ENCODE measurements at places on chromosomes 12 and 14.

GRCh38 chr12:101087920-101088319 lies 122.1 kb downstream of the SLC5A8 start:
- no peak for DNase-seq

DNA sequence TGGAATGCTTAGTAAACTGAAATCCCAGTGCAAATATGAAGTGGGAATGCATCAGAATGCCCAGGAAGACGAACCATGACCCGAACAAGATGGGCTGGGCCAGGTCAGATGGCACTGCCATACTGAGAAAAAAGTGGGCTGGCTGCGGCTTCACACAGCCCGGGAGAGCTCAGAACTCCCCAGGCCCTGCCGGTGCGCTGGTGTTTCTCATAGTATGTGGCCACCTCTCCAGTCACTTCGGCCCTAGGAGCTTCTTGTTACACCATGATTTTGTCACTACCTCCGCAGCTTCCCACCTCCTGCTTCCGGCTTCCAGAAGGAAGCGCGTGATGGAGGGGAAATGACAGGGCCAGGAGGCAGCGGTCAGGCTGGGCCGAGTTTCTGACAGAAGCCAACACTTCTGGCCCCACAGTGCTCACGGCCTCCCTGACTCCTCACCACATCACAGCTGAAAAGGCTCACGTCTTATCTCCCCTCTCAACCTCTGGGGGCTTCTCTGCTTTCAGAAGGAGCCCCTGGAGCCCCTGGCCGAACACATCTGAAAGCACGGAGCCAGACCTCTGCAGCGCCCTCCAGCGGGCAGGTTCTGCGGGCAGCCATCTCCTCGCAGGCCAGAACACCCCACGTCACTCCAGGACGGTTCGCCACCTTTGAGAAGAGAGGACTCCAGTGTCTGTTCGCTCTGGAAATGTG lies 30.7 kb downstream of the DAD1 start:
- DNase-seq: peak; percentile 86

DNA sequence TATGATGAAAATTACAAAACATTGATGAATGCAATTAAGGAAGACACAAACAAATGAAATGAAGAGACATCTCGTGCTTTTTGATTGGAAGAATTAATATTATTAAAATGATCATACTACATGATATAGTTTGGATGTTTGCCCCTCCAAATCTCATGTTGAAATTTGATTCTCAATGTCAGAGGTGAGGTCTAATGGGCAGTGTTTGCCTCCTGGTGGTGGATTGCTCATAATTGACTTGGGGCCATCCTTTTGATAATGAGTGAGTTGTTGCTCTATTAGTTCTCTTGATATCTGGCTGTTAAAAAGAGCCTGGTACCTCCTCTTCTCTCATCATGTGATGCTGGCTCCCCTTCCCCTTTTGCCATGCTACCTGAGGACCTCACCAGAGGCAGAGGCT lies 56.7 kb downstream of the CD163L1 start:
- no peak for DNase-seq

DNA sequence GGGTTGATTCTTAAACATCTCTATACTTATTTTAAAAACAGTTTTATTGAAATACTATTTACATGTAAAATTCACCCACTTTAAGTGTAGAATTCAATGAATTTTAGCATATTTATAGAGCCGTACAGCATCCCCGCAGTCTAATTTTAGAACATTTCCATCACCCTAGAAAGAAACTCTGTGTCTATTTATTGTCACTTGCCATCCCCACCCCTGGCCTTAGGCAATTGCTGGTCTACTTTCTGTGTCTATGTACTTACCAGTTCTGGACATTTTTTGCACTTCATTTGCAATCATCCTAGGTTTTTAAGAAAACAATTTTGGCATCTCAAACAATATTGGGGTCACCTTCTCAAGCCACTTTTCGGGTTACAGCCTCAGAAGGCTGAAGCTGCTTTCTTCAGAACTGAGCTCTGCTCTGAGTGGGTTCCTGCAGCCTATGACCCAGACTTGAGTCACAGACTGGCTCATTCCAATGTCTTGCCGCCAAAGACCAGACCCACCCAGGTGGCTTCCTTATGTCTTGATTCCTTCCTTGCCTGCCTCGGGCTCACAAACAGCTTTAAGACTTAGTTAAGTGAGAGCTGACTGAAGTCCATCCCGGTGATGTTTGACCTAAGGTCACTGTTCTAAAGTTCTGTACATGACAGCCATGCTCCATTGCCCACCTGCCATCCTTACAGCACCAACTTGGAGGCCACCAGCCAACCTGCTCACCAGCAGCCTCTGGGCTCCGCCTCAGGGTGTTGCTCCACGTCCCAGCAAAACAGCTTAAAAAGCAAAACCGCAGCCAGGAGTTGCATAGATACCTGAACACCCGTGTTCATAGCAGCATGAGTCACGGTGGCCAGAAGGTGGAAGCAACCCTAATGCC lies 131.5 kb downstream of the CHST11 start:
- DNase-seq: no peak

DNA sequence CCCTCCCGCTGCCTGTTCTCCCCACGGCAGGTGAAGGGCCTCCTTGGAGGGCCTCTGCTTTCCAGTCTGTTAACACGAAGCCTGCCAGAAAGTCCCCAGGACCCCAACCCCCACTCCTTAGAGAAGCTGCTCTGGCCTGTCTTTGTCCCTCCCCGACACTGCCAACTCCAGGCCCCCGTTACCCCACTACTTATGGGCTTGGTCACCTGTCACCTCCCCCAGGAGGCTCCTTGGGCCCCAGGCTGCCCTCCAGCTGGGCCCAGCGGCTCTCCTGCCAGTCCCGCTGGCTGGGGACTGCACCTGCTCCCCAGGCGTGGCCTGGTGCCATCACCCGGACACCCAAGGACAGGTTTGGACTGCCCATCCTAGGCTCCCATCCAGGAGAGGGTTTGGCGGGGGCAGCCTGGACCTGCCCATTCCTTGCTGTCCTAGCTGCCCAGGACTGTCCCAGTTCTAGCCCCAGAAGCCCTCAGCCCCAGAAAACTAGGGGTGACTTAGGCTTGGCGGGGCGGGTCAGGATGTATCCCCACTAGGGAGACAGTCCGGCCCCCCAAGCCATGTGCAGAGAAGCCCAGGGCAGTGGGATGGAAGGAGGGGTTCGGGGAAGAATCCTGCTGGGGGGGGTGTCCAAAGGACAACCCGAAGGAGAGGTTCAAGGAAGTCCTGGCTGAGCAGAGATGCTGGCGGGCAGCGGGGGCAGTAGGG lies 155.7 kb upstream of the C14orf180 start:
- no peak for DNase-seq

GRCh38 chr12:72289633-72290032 lies 17.5 kb downstream of the TRHDE start:
- no peak for DNase-seq

- DNase-seq: no peak
Measured at GRCh38 chr12:79662046-79662811, 28.5 kb downstream of the PAWR start.

DNA sequence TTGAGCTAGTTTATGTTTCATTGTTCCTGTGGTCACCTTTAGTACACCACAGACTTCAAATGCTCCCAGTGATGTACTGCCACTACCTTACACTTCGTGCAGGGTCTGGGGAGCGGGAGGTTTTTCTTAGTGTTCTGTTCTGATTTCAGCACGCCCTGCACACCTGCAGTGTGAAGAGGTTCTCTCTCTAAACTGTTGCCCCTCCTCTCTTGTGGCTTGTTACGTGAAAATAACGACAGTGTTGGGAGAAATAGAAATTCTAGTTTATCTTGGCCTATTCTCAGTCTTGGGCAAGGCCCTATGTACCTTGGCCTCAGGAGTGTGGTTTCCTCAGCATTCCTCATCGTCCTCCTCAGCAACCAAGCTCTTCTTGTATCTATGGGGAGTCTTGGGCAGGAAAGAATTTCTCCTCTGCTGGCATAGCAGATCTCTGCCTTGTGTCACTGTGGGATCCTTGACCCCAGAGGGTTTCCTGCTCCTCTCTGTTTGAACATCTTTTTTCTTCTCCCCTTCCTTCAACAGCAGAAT lies 48.6 kb downstream of the EIF2S3B start:
- no peak for DNase-seq

- no peak for DNase-seq
Measured at GRCh38 chr12:10940389-10940788, 1.3 kb upstream of the TAS2R14 start.

DNA sequence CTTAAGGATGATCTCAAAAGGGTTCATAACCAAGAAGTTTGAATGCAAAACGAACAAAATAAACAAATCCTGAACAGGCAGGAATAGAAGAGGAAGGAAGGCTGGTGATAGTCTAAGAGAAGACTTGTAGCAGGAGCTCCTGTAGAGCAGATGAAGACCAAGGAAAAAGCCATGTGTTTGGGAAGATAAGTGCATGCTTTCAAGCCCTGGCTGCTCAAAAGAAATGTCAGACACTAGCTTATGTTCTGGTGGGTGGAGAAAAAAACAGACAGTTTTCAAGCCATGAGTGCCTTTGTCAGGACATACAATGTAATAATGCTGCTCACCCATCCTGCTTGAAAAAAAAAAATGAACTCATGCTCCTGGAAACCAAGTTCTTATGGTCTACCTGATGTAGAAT lies 27.4 kb downstream of the TAOK3 start:
- DNase-seq: no peak

DNA sequence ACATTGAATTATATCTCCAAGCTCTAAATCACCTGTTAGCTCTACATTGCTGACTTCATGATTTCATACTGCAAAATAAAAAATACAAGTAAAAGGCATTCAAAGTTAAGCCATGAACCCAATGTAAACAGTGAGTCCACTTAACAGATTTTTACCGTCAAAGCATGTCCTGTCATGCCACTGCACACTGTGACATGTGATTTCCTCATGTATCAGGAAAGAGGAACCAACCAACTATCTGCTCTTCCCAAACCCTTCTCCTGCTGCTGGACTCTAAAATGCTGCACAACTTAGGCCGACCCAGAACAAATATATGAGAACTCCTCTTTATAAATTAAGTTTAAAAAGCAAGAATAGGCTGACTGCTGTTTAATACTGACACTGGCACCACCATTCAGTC lies 37.5 kb downstream of the TM7SF3 start:
- no peak for DNase-seq

DNA sequence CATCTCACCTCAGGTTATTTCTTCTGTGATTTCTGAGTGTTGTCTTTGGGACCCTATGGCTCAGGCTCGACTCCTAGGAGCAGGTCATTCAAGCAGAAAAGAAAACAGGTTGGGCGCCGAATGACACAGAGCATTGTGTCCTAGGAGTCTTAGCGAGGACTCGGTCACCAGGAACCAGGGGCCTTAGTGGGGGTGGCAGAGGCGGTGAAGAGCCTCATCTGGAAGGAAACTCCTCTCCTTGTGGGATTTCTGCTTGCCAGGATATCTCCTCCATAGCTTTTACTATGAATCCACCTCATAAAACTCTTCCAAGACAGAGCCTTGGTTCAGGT lies 630 bp downstream of the PLEKHH1 start:
- no peak for DNase-seq

DNA sequence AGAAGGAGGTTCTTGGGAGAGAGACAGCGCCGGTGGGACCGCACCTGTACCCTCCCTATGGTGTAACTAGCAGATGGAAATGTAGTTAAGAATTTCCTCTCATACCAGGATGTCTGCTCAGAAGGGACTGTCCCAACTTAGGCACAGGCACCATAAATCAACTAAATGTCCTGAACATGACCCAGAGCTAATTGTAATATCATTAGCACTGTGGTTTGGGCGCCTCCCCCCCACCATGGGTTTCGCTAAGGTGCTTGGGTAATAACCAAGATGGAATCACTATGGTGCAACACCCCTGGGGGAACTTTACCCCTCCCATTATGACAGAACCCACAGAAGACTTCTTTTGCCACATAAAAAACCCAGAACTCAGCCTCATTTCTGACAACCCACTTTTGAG lies 15.9 kb downstream of the ZNF641 start:
- DNase-seq: no peak

- DNase-seq: no peak
Measured at GRCh38 chr14:21467616-21468015, 9.1 kb downstream of the RAB2B start.

DNA sequence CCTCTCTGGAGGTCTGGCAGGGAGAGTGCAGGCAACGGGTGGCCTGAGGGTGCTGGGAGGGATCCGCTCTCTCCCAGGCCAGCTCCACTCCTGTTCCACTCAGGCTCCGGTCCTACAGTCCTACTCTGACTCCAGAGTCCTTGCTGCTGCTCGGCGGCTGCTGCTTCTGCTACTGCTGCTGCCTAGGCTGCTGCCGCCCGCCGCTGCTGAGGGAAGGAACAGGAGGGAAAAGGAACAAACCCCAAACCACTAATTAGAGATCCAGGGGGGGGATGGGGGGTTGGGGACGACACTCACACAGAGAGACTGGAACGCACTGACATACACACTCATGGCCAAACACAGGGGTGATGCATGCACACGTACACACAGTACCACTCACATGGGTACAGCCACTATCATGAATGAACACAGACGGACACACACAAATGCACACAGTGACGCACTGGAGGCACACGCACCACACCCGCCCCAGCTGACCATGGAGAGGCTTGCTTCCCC lies at the start of gene SP7:
TSS of gene SP7 (minus strand) at position 174 of the 501 bp plus-strand sequence. CDS start 708 bp downstream, outside the sequence.
- no peak for DNase-seq

DNA sequence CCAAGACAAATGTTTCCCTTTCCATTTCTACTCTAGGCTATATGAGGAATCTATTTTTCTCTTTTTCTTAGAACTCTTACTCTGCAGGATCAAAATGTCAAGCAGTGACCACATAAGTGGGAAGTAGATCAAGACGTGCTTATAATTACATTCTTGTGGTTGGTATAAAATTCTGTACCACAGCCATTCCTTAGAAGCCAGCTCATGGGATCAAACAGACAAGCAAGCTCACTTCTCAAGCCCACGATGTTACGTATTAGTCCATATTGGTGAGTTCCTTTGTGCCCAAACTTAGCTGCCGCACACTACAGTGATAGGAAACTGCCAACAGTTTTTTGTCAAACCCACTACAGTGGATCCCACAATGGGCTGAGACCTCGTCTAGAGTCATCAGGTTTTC lies 53.4 kb downstream of the IFNG start:
- DNase-seq: no peak

- DNase-seq: no peak
Measured at GRCh38 chr12:43102546-43103264, 449.3 kb downstream of the ADAMTS20 start.

- no peak for DNase-seq
Measured at GRCh38 chr12:20469756-20470155, 101.4 kb downstream of the PDE3A start.

GRCh38 chr14:65006261-65006721 lies 19.6 kb downstream of the FNTB start:
- no peak for DNase-seq

GRCh38 chr12:32669584-32669983 lies 9.5 kb upstream of the DNM1L start:
- DNase-seq: no peak

DNA sequence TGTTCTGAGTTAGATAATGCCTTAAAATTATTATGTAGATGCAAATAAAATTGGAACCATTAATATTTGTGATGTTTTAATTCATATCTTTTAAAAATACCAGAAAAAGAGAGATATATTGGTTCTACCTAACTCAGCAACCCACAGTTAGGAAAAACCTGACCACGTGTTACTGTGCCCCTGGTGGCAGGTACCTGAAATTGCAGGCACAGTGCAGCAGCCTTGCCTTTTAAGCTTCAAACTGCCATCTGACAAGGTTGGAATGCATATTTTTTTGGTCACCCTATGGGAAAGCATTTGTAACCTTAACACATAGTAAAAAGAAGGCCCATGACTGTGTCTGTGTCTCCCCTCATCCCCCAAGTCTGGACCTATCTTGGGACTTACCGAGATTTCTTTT lies 109.4 kb upstream of the NOS1 start:
- no peak for DNase-seq

GRCh38 chr14:31307198-31307597 lies 99.6 kb upstream of the HECTD1 start:
- DNase-seq: no peak

- no peak for DNase-seq
Measured at GRCh38 chr12:100414739-100415138, 57.9 kb downstream of the SLC17A8 start.
